ENCODE measurements at places on chromosomes 3 and 15. TPM values are rescaled to one million over a fixed set of nuclear protein-coding genes. Genes with fewer than 3 reads are reported as not detected.

DNA sequence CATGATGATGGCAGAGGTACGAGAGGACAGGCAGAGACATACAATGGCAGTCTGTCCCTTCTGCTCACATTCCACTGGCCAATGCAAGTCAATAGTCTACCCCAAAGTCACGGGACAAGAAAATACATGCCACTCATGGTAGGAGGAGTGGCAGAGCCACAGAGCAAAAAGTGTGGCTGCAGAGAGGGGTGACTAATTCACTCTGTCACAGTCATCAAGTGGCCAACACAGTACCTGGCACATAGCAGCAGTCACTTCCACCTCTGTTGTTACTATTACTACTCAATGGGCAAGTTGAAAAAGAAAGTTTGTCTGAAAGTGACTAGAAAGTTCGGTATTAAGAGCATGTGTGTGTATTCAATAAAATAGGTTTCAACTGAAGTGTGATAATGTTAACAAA lies 91.4 kb downstream of the SMAD3 start:
- no peak for DNase-seq

DNA sequence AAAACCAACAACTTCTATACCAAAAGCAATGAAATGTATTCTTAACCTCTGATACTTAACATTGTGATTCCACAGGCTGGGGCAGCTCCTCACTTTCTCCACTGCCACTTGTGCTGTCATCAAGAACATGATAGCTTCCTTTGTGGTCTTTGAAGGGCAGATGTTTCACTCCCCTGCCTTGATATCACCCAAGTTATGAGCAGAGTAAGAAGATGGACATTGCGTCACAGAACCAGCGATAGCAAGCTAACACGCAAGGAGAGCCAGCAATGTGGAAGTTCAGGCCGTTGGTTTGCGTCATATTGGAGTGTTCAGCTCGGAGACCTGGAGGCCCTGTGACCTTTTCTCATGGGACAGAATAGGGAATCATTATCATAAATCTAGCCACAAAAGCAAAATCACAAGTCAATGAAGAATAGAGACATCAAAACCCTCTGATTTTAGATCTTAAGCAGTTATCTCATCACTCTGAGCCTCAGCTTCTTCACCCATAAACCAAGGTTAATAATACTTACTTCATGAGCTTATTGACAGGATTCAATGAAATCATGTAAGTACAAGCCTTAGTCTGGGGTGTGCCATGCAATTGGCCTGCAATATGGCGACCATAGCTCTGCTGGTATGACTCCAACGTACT lies 183.8 kb upstream of the THBS1 start:
- no peak for DNase-seq

DAZL gene
- total RNA-seq: not detected

DNA sequence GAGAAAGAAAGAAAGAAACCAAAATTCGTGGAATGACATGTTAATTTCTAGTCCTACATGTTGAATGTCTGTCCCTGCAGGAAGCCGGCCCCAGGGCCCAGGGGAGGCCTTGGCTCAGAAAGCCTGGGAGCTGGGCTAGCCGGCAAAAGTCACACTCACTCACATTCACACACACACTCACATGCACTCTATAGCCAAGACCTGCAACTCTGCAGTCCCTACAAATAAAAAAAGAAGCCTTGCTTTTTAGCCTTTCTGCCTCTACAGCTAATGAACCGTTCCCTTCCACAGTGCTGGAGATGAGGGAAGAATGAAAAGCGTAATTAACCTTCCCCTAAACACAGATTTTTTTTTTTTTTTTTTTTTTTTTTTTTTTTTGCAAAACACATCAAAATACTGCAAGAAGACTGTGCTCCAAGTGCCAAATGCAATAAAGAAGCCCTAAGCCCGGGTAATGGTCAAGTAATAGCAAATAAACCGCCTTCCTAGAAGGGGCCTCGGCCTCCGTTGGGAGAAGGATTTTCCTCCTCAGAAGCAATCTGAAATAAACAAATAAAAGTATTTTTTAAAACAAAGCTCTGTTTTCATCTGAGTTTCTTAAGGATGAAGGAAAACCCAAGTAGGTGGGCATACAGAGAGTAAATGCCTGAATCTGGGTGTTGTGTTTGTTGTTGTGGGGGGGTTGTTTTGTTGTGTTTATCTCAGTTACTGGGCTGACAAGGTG lies 4.3 kb downstream of the MECOM start:
- no peak for DNase-seq

LIPH gene
- 1.4 TPM for total RNA-seq

- DNase-seq: peak; percentile 40
These were observed 15.4 kb downstream of the RASGRP1 start for GRCh38 chr15:38549222-38549621.

HIGD2B gene
- not detected for total RNA-seq

BSN gene
- 0.07 TPM for total RNA-seq

FOXB1 gene
- not detected for total RNA-seq

DNA sequence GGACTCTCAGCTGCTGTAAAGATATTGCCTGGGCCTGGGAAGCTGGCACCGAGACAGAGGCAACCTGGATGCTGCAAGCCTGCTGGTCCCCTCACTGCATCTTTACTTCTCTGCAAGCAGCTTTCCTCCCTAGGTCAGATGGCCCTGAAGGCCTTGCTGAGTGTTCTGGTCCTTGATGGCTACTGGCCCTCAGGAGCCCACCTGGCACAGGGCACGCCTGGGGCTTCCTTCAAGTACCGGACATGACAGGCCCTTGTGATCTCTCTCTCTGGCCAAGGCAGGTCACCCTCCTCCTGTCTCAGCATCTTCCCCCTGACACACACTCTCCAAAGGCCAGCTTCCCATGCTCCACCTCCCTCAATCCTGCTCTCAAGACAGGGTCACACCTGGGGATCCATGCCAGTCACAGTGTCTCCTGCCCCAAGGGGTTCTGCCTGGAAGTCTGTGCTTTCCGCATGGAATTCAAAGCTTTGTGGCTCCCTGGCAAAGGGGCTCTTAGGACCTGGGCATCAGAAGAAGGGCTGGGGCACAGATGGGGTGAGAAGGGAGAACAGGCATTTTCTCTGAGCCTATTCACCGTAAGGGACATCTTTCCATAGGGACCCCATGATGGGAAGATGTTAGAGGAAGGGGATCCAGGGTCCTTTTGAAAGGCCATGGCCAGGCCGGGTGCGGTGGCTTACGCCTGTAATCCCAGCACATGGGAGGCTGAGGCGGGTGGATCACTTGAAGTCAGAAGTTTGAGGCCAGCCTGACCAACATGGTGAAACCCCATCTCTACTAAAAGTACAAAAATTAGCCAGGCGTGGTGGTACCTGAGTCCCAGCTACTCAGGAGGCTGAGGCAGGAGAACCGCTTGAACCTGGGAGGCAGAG lies 4.7 kb upstream of the PAQR5 start:
- DNase-seq: no peak
